ENCODE measurements at places on chromosomes 4 and X.
A peak's percentile ranks its signal among the peaks of the same experiment; 100 is the strongest.

GRCh38 chr4:147581606-147582350 lies 35.4 kb upstream of the TMEM184C start:
- DNase-seq: no peak

- no peak for DNase-seq
Measured at GRCh38 chr4:44146516-44146915, 302.1 kb downstream of the KCTD8 start.

DNA sequence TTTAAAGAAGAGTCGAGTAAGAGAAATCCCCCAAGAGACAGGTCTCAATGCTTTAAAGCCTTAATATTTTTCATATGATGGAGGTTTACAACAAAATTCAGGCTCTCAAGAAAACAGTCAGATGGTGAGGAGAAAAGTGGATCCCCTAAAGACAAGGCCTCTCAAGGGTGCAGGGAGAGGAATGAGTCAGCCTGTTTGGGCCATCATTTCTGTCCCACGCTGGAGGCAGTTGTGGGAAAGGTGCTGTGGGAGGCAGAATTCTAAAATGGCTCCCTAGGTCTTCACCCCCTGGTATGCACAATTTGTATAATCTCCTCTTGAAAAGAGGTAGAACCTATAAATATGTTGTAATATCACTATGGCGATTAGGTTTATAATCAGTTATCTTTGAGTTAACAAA lies 4.6 kb upstream of the TIFA start:
- no peak for DNase-seq

DNA sequence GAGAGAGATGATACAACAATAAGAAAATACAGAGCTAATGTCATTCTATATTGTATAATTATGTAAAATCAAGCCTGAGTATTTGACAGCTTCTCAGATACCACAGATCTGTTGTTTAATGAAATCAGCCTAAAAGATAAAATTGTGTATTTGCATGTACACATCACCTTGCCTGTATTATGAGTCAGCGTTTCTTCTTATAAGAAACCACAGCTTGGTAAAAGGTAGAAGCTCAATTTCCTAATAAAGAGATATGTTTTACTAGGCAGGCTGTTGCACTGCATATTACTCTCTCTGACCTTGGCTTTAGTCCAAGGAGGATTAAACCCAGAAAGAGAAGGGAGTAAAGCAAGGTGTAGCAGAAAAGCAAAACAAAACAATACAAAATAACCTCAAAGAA lies 121.3 kb downstream of the PPARGC1A start:
- no peak for DNase-seq

- no peak for DNase-seq
Measured at GRCh38 chr4:142581881-142582280, 264.2 kb downstream of the INPP4B start.

- DNase-seq: no peak
Measured at GRCh38 chr4:78207951-78208350, 150.8 kb downstream of the FRAS1 start.

GRCh38 chr4:41437111-41437536 lies 100.8 kb upstream of the LIMCH1 start:
- DNase-seq: no peak

GRCh38 chrX:17021851-17022604 lies 75.6 kb downstream of the REPS2 start:
- no peak for DNase-seq

DNA sequence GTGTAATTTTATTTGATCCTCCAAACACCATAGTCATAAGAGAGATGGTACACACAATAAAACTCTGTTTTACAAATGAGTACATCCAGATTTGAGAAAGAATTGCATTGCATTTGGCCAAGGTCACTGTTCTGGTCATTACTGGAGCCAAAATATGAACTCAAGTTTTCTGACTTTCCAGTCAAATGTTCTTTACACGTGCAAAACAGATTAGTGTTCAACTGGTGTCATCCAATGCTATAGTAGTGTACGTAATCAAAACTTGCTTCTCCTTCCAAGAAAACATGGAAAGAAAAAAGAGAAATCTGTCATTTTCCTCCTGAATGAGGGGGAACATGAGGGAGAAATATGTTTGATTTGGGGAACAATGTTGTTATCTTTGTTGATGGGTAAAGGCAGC lies 291.9 kb downstream of the NAF1 start:
- DNase-seq: no peak

DNA sequence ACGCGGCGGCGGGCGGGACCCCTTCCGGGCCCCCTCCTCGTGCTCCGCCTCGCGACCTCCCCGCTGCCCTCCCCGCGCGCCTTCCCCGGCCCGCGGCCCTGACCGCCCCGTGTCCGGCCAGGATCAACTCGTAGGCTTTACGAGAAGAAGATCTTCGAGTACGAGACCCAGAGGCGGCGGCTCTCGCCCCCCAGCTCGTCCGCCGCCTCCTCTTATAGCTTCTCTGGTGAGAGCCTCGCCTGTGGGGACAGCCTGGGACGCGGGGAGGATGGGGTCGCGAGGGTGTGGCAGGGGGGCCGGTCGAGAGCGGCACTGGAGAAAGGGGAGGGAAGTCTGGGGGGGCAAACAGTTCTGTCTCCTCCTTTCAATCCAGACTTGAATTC lies 465 bp downstream of the EMD start:
- DNase-seq: no peak

DNA sequence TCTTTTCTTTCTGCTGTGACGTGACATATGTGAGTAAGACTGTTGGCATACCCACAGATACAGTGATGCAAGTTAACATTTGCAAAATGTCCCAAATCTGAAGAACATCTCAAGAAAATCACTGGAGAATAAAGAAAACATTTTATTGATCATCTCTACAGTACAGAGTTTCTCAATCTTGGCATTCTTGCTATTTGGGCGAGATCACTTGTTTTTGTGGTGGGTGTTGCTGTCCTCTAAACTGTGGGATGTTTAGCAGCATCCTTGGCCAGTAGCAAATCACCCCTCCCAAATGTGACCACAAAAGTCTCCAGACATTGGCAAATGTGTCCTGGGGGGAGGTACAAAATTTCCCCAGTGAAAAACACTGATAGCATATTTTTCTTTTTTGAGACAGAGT lies 28.8 kb downstream of the AMELX start:
- DNase-seq: no peak

DNA sequence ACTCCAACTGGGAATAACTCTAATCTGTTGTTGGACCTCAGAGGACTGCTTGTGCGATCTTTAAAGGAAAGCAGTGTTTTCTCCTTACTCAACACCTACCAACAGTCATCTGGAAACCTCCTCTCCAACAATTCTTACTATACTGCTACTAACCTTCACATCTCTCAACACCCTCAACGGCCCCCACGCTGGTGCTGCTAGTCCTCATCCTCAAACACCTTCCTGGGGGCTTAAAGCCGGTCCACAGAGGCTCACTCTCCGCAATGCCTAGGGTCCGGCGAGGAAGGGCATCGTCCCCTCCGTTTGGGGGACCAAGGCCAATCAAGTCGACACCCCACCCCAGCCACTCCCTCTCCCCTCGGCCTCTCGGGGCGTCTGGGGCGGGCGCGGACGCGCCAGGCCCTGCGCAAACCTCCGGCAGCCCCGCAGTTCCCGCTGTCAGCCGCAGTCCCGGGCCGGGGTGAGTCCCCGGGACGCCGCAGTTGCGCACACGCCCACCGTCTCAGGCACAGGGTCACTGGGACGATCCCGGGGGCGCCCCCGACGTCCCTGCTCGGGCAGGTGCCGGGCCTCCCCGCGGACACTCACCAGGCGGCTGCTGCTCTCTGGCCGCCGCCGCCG lies 418 bp downstream of the TAB3 start:
- no peak for DNase-seq

DNA sequence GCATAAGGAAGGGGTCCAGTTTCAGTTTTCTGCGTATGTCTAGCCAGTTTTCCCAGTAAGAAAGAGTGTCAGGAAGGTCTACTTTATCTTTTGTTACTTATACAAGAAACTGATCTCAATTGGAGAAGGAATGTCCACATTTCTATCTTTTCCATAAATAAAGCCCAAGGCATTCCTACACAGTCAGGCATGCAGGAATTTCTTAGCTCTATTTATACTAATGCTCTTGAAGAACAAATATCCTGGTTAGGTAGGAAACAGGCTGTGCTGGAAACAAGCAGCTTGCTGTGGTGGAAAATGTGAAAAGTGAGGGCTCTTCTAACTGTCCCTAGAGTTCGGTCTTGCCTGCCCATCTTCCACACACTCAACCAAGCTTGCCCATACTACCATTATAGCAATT lies 37.9 kb upstream of the PITX2 start:
- DNase-seq: no peak

- no peak for DNase-seq
Measured at GRCh38 chrX:109990582-109991276, 12.2 kb upstream of the TMEM164 start.

DNA sequence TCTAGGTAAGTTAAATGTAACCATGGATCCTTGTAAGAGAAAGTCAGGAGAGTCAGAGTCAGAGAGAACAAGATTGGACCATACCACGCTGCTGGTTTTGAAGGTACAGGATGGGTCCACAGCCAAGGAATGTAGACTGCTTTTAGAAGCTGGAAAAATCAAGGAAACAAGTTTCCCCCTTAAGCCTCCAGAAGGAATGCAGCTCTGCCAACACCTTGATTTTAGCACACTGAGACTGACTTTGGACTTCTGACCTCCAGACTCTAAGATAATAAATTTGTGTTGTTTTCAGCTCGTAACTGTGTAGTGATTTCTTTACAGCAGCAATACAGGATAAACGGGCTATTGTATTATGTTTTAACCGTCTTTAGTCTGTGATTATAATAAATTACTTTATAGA lies 108.0 kb upstream of the USP38 start:
- DNase-seq: no peak

DNA sequence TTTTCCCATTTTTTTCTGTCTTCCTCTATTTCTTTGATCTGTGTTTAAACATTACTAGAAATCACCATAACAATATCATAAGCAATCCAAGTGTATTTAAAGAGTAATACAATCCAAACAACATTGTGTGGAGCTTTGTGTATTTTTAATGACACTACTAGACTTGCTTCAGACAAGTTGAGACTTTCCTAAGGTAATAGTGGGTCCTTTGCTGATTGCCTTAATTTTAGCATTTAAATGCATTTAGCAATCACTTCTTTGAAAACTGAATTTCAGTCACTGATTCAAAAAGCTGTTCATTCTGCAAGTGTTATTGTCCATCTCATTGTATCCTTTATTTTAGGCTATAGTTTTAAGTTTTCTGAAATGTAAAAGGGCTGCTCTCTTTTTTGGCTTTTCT lies 804.8 kb downstream of the ADGRL3 start:
- no peak for DNase-seq

DNA sequence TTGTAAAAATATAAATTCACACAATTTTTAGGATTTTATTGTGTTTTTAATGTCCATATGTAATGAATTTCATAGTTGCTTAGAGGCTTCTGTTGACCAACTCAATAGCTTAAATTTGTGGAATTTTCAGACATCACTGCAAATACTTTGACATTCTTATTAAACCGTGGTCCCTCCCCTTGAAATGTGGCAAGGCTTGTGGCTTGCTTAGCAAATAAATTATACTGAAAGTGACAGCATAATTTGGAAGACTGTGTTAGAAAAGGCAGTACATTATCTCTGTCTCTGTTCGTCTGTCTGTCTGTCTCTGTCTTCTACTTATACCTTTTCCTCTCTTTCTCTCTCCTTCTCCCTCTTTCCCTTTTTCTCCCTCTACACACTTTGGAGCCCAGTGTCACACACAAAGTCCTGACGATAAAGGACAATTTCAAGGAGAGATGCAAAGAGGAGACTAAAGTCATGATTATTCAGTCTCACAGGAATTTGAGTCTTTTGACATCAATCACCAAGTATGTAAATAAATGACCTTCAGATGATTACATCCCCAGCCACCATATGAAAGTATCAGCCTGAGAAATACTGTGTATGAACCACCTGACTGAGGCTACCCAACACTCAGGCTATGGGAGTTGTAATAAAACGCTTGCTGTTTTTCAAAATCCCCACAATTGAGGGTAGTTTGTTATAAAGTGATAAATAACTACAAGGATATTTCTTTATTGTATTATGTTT lies 21.0 kb upstream of the UGT2B7 start:
- DNase-seq: no peak

DNA sequence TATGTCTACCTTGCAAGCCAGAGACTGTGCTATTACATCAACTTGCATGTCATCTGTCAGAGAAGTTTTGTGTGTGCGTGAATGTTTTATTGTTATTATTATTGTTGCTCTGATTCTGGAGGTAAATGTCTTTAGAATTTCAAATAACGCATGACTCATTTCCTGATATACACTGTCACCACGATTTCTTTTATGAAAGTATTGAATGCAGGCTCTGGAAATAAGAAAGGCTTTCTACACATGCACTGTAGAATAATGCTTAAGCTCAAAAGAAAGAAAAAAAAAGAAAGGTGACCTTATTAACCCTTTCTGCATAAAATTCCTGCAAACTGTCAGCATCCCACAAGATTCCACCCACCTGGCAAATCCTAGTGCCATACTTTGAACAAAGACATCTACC lies 632.9 kb downstream of the ZNF674 start:
- no peak for DNase-seq

- DNase-seq: no peak
Measured at GRCh38 chrX:362937-363620, 23.6 kb downstream of the PPP2R3B start.

DNA sequence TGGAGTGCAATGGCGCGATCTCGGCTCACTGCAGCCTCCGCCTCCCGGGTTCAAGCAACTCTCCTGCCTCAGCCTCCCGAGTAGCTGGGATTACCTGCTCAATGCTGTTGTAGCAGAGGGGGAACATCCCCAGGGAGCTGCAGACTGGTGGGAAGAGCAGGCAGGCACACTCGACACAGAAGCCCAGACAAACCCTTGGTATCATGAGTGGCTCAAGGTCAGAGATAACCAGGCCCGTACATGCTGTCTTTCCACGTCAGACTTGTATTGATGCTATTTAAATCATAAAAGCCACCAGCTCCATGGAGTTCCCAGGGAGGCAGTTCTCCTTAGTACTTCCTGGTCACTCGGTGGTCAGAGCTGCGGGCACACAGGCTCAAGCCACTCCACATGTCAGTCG lies 33.2 kb downstream of the TRIML2 start:
- no peak for DNase-seq

GRCh38 chrX:100600340-100600739 lies 15.6 kb downstream of the TNMD start:
- no peak for DNase-seq

- peak; percentile 33 for DNase-seq
Measured at GRCh38 chr4:38759113-38759789, 23.5 kb downstream of the TLR10 start.

DNA sequence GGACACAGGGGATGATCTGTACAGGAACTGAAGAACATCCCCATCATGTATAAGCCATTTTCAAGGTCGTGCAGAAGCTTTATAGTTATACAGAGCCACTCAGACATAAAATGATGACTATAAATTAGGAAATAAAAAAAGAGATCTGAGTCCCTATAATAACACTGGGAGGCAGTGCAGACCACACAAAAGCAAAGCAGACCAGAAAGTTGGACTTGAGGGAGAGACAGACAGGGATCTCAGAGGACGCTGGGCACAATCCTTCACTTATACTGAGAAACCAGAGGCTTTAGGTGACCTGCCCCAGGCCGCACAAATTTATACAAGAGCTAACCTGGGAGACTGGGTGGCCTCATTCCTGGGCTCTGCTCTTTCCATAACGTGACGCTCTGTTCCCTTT lies 70.5 kb downstream of the HADH start:
- DNase-seq: no peak

- DNase-seq: no peak
Measured at GRCh38 chr4:176792326-176793059, at the start of gene VEGFC. Gene VEGFC (minus strand): TSS chr4:176792922. CDS start chr4:176792311, 611 bp downstream.

- DNase-seq: no peak
Measured at GRCh38 chr4:143362349-143363046, 25.8 kb downstream of the GAB1 start.

Measured in stimulated activated CD4-positive, alpha-beta T cell treated with anti-CD3 and anti-CD28 coated beads, Interleukin-15, amount 100 ng/mL, for 1 hour (primary cell).